Left cardiac atrium (tissue), 4 donors: ENCODE measurements at places on chromosomes 3 and 15. TPM values are rescaled to one million over a fixed set of nuclear protein-coding genes. Genes with fewer than 3 reads are reported as not detected.

DNA sequence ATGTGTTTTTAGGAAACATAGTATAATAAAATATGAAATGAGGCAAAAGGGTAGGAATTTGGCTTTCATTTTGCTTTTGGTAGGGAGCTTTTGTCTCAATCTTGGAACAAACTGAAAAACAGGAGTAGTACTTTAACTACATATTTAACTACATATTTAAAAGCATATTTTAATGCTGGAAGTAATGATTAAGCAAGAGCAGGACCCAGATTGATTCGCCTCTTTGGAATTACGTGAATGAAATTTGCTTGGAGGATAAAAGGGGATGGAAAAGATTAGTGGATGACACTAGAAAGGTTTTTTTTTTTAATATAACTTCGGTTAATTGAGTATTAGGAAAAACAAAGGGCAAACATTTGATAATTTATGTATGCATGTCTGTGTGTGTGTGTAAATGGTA lies 11.2 kb upstream of the TMEM212 start:
- no peak for DNase-seq

The GCSAM gene
- 0.35 TPM for total RNA-seq

GRCh38 chr15:82106679-82107078 lies 60.9 kb upstream of the MEX3B start:
- DNase-seq = no peak

The TEX55 gene
- not detected for total RNA-seq

GRCh38 chr15:66424963-66425612 lies 38.4 kb downstream of the MAP2K1 start:
- DNase-seq = no peak

DNA sequence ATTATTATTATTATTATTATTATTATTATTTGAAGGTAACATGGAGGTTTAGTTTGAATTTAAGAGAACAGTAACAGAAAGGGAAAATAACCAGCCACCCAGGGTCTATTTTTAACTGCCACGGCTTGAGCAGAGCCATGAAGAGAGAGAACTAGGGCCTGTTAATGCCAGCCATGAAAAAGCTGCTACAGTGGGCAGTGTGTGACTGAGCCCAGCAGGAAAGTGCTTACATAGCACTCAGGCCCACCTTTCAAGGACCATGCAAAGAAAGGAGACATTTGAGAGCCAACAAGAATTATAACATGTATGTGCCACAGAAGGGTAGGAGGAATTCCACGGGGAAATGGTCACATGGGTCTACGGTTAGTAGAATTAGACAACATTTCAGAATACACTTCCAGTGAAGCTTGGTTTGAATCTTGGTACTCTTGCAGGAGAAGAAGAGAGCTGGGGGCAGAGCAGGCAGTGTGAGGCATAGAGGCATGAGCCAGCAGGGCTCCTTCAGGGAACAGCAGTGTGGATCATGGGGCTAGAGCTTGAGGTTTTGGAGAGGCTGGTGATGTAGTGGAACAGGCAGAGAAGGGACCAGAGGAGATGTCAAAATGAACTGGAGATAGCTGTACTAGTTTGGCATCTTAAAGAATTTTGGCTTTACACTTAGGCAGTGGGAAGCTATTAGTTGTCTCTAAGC lies 140.7 kb downstream of the CMSS1 start:
- DNase-seq = no peak

The CATSPER2 gene
- total RNA-seq = 1.1 TPM

The GHSR gene
- total RNA-seq = not detected

DNA sequence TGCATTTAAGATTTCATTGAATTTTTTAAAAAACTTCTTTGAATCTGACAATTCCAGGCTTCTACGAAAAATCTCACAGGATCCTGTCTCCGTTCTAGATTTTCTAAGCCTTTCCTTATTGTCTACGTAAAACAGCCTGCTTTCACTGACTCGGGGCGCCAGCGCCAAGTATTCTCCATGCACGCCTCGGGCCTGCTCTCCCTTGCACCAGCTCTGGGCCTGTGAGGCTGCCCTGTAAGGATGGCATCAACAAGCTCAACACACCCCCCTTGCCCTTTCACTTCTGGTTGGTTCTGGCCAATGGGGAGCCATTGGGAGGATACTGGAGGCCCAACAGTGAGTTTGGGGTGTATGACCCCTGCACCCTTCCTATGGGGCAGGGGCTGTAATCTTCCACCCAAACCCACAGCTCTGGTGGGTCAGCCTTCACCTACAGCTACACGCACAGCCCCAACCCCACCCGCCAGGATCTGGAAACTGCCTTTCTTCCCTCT lies 47.8 kb downstream of the SLC41A3 start:
- DNase-seq = no peak

DNA sequence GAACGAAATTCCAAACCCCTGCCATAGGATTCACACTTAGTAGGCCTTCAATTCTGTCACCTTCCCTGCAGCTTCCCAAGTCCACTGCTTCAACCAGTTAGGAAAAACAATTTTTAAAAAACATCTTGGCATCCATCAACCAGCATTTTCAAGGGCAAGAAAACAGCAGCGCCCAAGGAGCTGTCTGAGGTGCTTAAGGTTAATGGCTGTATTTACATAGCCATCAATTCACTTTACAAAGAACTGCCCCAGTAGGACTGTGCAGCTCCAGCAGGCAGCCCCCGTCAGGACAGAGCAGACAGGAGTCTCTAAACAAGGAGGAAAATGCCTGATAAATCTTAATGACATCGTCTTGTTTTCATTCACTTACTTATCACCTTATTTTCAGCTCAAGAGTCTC lies 13.3 kb downstream of the TAFA4 start:
- no peak for DNase-seq

The RBMS3 gene
- total RNA-seq = 40.7 TPM

The MAP6D1 gene
- 2.0 TPM for total RNA-seq

DNA sequence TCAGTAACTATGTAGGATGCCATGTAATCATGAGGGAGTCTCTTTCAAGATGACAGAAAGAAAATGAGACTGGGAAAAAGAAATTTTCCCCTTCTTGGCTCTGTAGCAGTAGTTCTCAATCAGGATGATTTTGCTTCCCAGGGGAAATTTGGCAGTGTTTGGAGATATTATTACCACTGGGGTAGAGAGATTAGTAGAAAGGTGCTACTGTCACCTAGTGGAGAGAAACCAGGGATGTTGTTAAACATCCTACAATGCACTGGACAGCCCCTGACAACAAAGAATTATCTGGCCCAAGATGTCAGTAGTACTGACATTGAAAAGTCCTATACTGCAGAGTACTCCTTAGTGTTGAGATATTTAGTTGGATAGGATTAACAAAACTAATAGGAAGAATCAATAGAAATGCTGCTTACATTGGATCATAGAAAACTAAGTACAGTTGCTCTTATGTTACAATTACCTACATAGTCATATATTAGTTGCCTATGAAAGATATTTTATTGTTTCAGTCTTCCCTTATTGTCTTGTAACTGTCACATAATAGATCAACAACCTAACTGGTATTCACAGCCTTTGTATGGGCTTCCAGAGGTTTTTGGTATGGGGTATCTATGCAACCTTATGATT lies 433.3 kb downstream of the RAP2B start:
- no peak for DNase-seq

The POC1A gene
- 2.4 TPM for total RNA-seq

DNA sequence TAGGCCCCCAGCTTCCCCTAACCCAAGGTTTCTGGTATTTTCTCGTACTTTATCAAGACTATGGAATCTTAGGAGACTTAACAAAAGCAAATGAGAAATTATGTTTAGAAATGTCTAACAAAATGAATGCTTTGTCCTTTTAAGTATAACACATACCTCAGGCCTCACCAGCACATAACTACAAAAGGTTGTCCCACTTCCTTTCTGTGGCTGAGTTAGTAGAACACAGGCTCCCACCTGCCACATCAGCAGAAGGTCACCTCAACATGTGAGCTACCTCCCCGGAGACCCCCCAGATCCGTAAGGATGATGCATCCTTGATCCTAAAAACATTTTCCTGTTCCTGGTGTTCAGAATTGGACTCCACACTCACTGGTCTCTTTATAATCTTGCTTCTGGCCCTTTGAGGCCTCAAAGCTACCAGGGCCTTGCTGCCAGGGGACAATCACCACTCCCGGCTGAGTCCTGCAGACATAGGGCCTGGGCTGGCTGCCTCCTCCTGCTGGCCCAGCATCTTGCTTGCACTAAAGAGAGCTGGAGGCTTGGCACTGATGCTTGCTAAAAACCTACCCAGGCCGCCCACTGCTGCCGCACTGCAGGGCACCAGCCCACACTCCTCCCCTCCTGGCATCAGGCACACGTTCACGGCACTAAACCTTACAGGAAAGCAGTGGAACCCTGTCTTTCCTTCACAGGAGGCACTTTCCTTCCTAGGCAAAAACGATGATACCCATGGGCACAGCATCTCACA lies 2.9 kb downstream of the CCRL2 start:
- no peak for DNase-seq

DNA sequence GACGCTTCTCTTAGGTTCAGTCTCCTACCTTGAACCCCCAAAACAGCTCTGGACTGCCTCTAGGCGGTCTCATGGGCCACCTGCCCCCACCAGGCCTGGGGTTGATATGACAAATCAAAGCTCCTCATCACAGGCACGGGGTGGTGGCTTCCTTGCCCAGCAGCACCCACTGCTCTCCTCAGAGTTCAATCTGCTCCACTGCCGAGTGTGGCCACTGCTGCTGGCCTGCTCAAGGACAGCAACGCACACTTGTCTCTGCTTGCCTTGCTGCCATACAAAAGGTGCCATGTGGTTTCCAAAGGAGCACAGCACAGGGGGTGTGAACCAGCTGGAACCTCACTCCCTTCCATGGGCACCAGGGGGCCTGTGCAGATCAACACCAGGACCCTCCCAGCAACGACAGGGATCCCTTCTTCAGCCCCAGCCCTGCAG lies 10.2 kb downstream of the KBTBD13 start:
- no peak for DNase-seq

The SETMAR gene
- total RNA-seq = 12.3 TPM

- DNase-seq = no peak
Measured at GRCh38 chr15:38746211-38746610, 181.6 kb upstream of the RASGRP1 start.

The CD200 gene
- 6.7 TPM for total RNA-seq

The HYKK gene
- 7.1 TPM for total RNA-seq

- DNase-seq = no peak
Measured at GRCh38 chr3:178618896-178619295, 82.7 kb downstream of the KCNMB2 start.

DNA sequence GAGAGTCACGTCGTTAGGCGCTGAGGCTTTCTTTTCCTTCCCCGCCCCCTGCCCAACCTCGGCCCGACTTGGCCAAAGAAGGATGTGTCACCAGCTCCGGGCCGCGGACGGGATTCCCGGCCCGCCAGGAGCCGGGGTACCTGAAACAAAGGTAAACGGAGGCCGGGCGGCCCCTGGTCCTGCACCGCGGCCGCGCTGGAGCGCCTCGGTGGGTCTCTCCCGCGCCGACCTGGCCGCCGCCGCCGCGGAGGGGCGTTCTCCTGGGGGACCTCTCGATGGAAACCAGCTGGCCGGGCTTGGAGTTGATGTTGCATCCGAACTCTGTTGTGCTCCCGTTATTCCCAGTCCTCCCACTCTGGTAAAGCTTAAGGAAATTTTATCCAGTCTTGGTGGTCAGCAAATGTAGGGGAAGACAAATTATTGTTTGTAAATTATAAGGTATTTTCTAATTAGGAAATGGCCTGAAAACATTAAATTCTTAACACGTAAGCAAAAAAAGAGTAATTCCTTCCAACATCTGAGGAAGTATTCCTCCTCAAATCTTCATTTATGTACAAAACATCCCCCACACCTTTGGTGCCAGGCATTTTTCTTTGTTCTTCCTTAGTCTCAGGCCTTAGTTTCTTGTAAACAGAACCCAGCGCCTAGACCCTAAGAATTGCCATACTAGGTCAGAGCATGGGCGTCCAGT lies 888 bp downstream of the PPP2R3A start:
- no peak for DNase-seq

DNA sequence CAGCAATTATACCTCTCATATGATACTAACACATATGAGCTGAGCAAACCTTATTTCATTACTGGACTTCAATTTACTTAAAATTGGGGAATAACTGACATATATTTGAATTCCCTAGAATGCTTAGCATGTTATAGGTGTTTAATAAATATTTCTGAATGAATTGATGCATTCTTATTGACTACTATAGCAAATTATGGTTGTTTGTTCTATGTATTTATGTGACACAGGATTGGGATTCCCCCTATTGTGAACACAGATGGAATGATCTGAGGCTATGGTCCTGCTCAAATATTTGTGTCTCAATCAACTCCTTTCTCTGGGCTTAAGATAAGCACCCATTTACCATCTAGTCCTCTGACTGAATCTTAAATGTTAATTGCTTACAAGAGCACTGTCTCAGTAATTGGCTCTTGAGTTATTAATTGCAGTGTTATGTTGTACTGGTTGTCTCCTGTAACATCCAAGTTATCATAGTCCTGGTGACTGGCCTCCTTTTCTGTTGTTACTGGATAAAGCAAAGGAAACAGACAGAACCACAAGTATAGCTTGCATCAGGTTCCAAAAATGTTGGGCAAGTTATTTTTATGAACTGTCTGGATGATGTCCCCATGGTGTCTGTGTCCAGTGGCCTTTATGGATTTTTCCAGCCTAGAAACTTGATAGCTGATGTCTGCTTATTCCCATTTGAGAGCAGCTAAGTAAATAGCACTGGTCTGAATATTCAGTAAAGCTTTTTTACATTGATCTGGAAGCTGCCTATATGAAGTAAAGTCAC lies 2.3 kb upstream of the UACA start:
- no peak for DNase-seq

The FANCD2OS gene
- total RNA-seq = not detected

GRCh38 chr15:93523481-93523880 lies 434.5 kb upstream of the RGMA start:
- DNase-seq = no peak

- DNase-seq = no peak
Measured at GRCh38 chr15:98160236-98160635, 199.7 kb downstream of the ARRDC4 start.

DNA sequence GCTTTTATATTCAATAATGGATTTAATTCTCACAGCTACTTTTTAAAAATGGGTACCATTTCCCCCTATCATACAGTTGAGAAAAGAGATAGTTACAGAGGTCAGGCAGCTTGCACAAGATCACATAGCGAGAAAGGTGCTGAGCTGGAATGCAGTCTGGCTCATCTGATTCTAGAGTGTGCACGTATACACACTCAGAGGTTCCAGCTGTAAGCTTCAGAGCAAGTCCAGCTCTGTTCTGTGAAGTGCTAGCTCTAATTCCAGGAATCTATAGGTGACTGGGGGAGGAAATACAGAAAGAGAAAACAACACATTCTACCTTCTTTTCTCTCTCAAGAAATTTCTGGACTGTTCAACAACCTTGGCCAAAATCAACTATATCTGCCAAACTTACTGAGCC lies 318.7 kb downstream of the FOXP1 start:
- no peak for DNase-seq

The ESYT3 gene
- total RNA-seq = 0.91 TPM

The GOLGA8M gene
- total RNA-seq = 2.9 TPM

The GPR62 gene
- total RNA-seq = not detected

DNA sequence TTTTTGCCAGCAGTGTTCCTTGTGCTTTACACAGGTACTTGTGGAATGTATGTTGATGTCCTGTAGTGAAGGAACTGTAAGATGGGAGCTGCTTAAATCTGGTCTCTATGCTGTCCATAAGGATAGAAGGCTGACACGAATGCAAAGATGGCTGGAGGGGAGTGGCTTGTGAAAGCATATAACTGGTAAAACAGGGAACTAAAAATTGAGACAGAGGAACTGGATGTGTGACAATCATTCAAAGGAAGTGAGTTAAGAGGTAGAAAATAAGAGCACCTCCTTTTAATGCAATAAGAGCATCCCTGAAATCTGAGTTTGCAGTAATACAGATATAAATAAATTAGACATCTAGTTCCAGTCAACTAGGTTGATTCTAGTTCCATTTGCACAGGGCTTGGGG lies 35.2 kb downstream of the RNF13 start:
- DNase-seq = no peak

The GOLGA6A gene
- not detected for total RNA-seq

- no peak for DNase-seq
Measured at GRCh38 chr15:68560501-68561113, 18.2 kb upstream of the CORO2B start.
